Right hindlimb (tissue), 1 donor: ENCODE measurements at places on chromosomes 1 and 21.

DNA sequence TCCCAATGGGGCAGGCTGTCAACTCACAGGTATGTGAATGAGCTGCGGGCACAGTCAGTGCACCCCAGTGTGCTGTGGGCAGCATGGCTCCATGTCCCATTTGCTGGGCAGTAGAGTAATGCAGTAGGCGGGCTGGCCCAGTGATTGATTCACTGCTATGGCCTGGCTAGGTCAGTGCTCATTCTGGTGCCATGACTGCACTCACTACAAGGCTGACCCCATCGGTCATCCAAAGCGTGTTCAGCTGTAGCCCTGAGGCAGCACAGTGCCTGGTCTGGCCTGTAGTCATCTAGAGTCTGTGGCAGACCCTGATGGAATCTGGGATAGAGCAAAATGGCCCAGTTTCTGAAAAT is 7.4 kb downstream of the HYI start:
- DNase-seq = no peak

- no peak for DNase-seq
Measured at GRCh38 chr1:103371234-103371633, 154.3 kb upstream of the RNPC3 start.

GRCh38 chr1:100622037-100622436 is 84.1 kb downstream of the GPR88 start:
- DNase-seq = no peak

DNA sequence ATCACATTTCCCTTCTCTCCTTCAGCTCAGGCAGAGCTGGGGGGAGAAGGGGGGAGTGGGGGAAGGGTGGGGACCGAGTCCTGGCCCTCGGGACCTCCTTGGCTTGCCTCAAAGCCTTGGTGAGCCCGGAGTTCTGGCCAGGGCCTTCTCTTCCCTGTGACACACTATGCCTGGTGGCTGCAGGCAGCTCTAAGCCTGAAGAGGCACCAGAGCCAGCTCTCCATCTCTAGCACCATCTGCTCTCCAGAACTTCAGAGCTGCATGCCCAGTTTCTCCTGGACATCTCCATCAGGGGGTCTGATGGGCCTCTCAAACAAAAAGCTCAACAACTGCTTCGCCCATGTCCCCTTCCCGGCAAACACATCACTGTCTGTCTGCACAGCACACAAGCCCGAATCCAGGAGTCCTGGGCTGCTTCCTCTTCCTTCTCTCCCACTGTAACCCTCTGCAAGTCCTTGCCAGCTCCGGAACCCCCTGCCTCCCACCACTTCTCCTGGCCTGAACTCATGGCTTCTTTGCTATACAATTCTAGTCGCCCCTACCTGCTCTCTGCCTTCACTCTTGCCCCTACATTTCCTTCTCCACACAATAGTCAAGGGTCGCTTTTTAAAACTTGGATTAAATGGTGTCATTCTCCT is 26.5 kb downstream of the KIAA1614 start:
- DNase-seq = no peak

- DNase-seq = no peak
Measured at GRCh38 chr1:86915737-86916235, 1.4 kb downstream of the HS2ST1 start.

DNA sequence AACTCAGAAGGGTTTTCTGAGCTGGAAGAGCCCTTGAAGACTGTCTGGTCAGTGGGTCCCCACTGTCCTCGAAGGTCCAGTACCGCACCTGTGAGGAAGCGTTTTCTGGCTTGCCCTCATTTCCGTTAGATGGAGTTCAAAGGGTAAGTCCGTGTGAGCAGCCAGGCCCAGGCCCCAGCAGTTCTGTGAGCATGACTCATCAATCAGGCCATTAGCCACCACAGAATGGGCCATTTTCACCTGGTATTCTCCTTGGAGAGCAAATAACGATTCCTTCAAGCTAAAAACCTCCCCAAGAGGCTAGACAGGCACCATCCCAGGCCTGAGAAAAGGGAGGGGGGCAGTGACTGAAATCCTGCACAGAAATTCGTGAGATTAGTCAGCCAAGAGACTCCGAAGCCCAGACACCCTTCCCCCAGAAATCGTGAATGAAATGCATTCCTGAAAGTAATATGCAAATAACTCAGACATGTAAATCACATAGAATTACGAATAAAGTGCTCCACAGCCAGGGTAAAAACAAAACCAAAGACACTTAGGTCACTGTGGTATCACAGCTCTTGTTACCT is 66.0 kb downstream of the BCAR3 start:
- no peak for DNase-seq

GRCh38 chr1:109204484-109204883 is 9.2 kb upstream of the SARS1 start:
- DNase-seq = no peak

GRCh38 chr1:10508511-10508951 is 33.8 kb downstream of the PEX14 start:
- peak; percentile 42 for DNase-seq

DNA sequence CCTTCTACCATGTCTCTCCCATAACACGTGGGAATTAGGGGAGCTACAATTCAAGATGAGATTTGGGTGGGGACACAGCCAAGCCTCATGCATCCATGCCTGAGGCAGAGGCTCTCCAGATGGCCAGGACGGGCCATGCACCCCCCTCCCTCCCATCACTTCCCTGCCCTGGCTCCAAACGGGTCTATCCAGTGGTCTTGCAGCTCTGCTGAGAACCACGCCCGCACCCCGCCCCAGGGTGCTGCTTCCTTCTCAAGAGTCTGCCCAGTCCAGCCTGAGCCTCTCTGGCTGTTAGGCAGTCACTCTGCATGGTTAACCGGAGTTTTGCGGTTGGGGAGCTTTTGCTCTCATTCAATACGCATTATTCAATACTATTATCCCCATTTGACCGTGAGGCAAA is 131.5 kb upstream of the TMEM51 start:
- no peak for DNase-seq

GRCh38 chr1:215529571-215529970 is 37.5 kb upstream of the KCTD3 start:
- DNase-seq = no peak

GRCh38 chr1:86082183-86082582 is 74.4 kb downstream of the COL24A1 start:
- DNase-seq = no peak

- no peak for DNase-seq
Measured at GRCh38 chr21:27388825-27389224, 421.9 kb upstream of the ADAMTS5 start.

DNA sequence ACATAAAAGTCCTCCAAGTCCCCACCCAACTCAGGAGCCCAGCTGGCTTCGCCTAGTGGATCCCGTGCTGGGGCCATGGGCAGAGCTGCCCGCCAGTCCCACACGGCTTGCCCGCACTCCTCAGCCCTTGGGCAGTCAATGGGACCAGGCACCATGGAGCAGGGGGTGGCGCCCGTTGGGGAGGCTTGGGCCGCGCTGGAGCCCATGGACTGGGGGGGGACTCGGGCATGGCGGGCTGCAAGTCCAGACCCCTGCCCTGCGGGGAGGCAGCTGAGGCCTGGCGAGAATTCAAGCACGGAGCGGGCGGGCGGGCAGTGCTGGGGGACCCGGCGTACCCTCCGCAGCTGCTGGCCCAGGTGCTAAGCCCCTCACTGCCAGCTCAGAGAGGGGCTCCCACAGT is 249.8 kb upstream of the PLD5 start:
- DNase-seq = no peak

DNA sequence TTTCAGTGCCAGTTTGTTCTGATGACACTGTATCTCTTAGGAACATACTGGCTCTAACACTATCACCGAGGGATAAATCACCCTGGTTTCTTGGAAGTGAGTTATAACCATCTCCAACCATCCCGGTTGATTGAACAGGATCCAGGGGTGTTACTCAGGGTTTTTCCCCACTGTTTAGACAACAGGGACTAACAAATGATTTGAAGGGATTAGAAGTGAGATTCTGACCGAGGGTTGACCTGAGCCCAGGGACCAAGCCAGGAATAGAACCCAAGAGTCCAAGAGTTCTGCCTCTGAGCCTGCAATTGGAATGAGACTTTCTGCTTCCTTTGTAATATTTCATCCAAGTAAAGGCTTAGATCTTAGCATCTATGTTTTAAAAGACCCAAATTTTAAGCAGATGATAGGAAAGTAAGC is 154.0 kb downstream of the DHRS3 start:
- peak; percentile 90 for DNase-seq

- no peak for DNase-seq
Measured at GRCh38 chr1:203619091-203619780, 7.4 kb upstream of the ATP2B4 start.

DNA sequence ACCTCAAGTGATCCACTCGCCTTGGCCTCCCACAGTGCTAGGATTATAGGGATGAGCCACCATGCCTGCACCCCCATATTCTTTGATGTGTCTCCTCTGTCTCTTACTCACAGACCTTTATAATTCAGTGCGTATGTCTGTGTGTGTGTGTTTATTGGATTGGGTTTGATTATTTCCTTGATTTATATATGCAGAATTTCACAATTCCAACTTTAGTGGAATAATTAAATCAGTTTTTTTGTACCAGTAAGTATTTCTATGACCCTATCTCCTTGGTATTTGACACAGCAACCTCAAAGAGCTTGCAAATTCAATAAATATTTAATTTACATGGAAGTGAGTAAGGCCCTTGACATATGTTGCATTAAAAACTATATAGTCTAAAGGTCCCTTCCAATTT is 333.9 kb upstream of the ADAMTS5 start:
- no peak for DNase-seq

GRCh38 chr1:15429701-15430149 is 8.5 kb upstream of the CTRC start:
- no peak for DNase-seq

DNA sequence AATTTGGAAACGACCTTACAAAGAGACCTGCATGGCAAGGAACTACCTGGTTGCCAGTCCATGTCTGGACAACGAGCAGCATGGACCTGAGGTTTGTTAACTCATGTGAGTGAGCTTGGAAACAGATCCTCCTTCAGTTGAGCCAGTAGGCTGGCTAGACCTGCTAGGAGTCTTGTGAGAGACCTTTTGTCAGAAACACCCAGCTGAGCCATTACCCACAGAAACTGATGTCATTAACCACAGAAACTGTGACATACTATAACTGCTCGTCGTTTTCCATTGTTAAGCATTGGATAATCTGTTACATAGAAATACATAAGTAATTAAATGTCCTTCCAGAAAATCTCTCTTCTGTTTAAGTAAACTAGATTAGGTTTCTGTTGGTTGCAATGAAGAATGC is 211.1 kb upstream of the C21orf91 start:
- DNase-seq = no peak

- DNase-seq = no peak
Measured at GRCh38 chr1:233627376-233627775, 13.5 kb downstream of the KCNK1 start.

DNA sequence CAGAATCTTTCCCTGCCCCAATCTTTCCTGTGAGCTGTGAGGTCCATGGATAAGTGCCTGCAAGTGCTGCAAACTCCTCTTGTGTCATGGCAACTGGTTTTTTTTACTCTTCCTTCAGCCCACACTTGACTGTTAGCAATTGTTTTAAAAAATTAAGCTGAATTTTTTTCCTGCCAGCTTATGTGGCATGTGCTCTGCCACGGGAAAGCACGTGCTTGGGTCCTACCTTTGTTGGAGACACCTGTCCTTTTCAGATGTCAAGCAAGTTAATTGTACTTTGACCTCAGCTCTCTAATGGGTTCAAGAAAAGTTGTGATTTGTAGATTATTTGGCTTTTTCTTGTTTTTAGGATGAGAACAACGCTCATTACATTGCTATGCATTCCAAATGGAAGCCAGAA is 398.5 kb downstream of the NUF2 start:
- no peak for DNase-seq
